WTC11 (cell line): ENCODE measurements at places on chromosomes 12 and 14.
A peak's percentile ranks its signal among the peaks of the same experiment; 100 is the strongest.

DNA sequence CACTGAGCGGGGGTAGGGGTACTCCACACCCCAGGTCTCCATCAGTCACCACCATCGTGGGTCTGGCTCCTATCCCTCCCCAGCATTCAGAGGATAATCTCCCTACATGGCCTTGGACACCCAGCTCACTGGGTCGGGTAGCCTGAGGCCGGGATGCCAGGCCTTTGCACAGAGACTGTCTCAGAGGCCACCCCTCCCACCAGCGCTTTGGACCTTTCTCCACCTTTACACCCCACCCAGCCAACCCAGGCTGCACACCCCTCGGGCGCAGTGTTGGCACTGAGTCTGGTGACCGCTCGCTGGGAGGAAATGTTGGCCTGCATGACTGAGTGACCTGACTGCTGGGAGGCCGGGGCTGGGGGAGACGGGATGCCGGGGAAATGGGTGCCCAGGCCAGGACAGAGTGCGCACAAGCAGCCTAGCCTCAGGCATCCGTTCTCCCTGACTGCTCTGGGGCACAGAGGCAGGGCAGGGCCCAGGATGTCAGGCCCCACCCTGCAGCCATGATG is 10.6 kb upstream of the LBHD2 start:
- no peak for DNase-seq

GRCh38 chr12:97493731-97494130 is 31.1 kb downstream of the RMST start:
- DNase-seq = no peak

DNA sequence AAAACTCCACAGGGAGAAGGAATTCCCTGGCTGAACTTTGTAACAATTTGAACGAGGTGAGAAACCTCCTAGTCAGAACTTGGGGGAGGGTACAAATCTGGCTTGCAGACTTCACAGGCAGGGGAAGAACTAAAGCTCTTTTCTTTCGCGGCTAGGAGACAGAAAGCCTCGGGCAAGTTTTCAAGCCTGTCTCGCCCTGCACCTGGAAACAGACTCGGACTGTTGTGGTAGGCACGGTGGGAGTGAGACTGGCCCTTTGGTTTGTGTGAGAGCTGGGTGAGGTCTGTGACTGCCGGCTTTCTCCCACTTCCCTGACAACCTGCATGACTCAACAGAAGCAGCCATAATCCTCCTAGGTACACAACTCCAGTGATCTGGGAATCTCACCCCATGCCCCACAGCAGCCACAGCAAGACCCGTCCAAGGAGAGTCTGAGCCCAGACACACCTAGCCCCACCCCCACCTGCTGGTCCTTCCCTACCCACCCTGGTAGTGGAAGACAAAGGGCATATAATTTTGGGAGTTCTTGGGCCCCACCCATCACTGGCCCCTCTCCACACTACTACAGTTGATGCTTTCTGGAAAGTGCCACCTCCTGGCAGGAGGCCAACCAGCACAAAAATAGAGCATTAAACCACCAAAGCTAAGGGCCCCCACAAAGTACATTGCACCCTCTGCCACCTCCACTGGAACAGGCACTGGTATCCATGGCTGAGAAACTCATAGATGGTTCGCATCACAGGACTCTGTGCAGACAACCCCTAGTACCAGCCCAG is 102.7 kb upstream of the ST8SIA1 start:
- DNase-seq = no peak

- DNase-seq = peak; percentile 51
These were observed 136.7 kb downstream of the ZNF664 start for GRCh38 chr12:124109760-124110159.

- DNase-seq = peak; percentile 76
These were observed 621 bp upstream of the ANAPC7 start for GRCh38 chr12:110403976-110404682.

- DNase-seq = no peak
These were observed 34.7 kb upstream of the NRXN3 start for GRCh38 chr14:78135450-78135891.

DNA sequence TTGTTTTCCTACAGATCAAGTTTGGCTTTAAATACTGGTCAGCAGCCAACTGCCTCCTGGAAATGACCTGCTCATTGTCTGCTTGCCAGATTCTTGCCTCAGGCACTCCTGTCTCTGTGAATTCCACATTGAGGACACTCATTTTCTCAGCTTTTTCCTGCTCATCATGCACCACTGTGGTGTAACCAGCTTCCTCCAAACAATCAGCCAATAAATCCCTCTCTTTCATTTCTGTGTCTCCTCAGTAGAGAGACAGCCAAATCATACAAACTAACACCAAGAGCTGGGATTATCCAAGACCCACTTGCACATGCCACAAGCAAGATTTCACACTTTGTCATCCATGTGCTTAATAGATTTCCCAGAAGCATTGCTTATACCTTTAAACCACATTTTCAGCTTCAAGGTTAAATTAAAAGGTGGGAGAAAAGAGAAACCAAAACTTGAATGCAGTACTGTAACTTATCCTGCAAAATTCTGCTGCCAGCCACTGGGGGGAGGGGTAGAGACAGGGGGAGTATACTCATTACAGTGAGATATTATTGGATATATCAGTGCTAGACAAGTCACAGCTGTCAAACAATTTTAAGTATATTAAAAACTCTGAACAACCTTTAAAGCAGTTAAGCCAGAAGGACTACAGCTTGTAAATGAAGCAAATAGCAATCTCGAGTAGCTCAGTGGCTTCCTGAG is 105.0 kb downstream of the PPP2R5E start:
- no peak for DNase-seq

DNA sequence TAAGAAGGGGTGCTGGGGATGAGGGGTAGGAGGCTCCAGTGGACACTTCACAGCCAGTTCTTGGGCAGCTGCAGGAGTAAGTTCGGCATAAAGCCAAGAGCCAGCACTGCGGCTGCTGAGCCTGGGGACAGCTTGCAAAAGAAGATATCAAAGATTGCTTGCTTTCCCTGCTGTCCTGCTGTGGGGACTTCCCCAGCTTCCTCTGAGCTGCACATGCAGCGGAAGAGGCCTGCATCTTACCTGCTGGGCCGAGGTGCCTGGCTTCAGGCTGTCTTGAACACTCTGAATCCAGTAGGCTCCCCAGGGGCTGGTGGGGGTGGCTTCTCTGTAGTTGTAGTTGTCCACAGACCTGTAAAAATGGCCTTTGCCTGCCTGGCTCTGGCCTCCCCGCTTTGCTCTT is 1.3 kb downstream of the CHGA start:
- DNase-seq = no peak

- DNase-seq = no peak
These were observed 88.6 kb downstream of the DDHD1 start for GRCh38 chr14:53064475-53064874.

DNA sequence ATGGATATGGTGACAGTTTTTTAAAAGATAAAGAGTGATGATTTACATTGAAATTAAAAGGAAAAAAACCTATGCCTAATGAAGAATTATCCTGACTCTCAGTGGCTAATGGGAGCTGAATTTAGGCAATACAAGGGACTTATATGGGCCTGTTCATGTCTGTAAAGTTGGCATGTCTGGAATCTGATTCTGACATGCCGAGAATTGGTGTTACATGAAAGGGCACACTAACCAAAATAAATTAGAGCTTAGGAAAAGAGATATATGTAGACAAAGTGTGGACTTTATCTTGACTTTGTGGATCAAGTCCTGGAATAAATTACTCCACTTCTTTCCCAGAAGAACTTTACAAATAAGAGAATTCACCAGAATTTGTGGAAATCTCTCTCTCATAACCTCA is 1.1 kb downstream of the TDG start:
- DNase-seq = no peak

DNA sequence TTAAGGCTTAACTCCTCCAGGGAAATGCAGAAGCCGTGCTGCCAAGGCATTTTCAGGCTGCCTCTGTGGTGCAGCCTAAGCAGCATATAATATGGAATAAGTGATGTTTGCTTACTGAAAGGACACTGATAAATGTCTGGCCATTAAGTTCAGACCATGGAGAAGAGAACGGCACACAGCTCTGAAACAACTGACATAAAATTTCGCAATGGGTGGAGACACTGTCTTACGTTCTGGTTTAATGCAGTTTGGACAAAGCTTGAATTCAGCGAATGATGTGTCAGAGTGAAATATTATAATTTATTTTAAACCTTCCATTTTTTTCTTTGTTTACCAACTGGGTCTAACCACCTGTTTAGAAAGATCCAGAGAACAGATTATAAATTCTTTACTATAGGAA is 27.2 kb upstream of the NRXN3 start:
- DNase-seq = no peak

GRCh38 chr12:1595026-1595561 is 713 bp upstream of the FBXL14 start:
- no peak for DNase-seq

GRCh38 chr12:26870491-26871419 is 37.8 kb upstream of the ITPR2 start:
- DNase-seq = no peak

GRCh38 chr12:31517994-31518393 is 72.9 kb downstream of the DENND5B start:
- DNase-seq = no peak

DNA sequence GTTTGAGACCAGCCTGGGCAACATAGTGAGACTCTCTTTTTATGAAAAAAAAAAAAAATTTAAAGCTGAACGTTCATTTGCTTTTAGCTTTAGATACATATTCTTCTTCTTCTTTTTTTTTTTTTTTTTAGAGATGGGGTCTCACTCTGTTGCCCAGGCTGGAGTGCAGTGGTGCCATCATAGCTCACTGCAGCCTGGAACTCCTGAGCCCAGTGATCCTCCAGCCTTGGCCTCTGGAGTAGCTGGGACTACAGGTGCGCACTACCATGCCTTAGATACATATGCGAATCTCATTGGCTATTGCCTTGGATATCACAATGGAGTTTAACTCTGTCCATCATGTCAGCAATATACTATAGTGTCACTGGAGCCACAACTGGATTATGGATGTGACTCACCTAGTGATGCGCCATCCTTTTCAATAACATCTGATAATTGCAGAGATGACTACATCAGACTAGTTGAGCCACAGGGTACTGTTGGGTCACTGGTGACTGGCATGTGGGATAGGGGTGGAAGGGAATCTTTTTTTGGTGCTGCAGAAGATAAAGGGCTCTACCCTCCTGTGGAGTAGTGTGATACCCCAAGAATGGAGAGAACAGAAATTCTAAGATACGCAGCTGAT is 2.7 kb upstream of the ADIPOR2 start:
- no peak for DNase-seq

- DNase-seq = peak; percentile 33
These were observed 1.1 kb downstream of the CKB start for GRCh38 chr14:103521438-103521950.
